Fibroblast of skin of right quadriceps (primary cell): ENCODE measurements at places on chromosomes 3 and 15.

GRCh38 chr3:137131081-137131480 lies 173.3 kb downstream of the IL20RB start:
- DNase-seq = no peak

DNA sequence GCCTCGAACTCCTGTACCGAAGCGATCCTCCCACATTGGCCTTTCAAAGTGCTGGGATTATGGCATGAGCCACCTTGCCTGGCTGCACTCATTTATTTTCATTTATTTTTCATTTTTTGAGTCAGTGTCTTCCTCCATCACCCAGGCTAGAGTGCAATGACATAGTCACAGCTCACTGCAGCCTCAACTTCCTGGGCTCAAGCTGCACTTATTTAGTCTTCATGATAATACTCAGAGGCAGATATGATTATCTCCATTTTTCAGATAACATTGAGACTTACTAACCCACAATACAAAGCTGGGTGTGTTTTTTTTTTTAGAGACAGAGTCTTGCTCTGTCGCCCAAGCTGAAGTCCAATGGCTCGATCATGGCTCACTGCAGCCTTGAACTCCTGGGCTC lies 10.0 kb downstream of the PRKCI start:
- no peak for DNase-seq

DNA sequence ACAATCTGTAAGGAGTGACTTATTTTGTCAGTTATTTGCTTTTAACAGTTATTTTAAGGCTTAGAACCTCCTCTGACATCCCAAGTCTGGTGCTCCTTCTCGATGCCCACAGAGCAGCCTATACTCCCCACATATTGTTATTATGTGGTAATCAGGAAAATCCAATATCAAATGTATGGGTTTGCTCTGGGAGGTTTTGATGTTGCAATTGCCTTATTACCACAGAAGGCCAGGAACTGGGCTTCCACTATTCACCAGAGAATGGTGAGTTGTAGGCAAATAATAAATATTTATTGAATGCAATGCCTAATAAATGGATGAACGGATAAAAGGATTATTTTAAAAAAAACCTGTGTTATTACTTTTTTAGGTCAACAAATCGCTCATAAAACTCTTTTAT lies 12.2 kb downstream of the NEK10 start:
- no peak for DNase-seq

- DNase-seq = no peak
Observed at GRCh38 chr3:79424811-79425210, 343.0 kb downstream of the ROBO1 start.

GRCh38 chr3:45607790-45608189 lies 13.2 kb downstream of the LIMD1 start:
- DNase-seq = peak; percentile 88

- DNase-seq = no peak
Observed at GRCh38 chr15:80831606-80832224, 52.5 kb downstream of the CEMIP start.

- DNase-seq = no peak
Observed at GRCh38 chr15:52760562-52760961, 29.6 kb downstream of the ONECUT1 start.

GRCh38 chr3:29644261-29644660 lies 363.4 kb downstream of the RBMS3 start:
- DNase-seq = peak; percentile 82

DNA sequence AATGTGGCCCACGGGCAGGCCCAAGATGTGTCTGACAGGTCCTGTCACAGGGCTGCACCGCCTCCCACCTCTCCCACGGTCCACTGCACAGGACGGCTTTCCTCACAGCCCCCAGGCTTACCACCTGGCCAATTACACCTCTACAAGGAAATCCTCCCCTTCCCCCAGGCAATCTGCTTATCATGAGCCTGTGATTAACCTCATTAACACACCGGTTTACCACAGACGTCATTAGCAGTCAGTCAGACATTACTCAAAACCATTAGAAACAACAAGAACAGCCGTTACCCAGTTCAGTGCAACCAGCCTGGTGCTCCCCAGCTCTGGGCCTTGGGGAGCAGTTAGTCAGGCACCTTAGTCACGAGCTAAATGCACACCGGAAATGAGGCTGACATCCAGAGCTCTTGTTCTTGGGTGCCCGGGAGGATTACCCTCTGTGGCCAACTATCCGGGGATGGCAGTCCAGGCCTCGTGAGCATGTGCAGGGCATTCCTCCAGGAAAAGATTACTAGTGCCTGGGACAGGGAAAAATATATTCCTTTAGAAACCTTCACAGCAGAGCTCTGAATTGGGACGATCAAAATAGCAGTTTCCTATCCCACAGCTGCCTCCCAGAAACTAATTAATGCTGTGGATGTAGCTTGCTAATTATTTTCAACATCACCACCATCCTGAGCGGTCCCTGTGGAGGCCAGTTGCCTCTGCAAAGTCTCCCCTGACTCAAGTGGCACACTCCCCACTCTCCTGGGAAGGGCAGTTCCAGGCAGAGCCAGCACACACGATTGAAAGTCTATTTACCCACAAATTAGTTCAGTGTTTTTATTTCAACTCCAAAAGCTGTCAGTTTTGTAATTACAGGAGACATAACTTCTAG lies 117.4 kb upstream of the ZBED2 start:
- peak; percentile 30 for DNase-seq

- DNase-seq = peak; percentile 28
Observed at GRCh38 chr3:147937341-147937740, 528.2 kb downstream of the ZIC1 start.

- DNase-seq = no peak
Observed at GRCh38 chr3:32438596-32439344, 47.1 kb downstream of the CMTM7 start.

DNA sequence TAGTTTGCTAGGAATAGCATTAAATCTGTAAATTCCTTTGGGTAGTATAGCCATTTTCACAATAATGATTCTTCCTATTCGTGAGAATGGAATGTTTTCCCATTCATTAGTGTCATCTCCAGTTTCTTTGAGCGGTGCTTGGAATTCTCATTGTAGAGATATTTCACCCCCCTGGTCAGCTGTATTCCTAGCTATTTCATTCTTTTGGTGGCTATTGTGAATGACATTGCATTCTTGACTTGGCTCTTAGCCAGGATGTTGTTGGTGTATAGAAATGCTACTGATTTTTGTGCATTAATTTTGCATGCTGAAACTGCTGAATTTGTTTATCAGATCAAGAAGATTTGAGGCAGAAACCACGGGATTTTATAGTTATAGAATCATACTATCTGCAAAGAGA lies 690.5 kb upstream of the ALCAM start:
- peak; percentile 49 for DNase-seq

DNA sequence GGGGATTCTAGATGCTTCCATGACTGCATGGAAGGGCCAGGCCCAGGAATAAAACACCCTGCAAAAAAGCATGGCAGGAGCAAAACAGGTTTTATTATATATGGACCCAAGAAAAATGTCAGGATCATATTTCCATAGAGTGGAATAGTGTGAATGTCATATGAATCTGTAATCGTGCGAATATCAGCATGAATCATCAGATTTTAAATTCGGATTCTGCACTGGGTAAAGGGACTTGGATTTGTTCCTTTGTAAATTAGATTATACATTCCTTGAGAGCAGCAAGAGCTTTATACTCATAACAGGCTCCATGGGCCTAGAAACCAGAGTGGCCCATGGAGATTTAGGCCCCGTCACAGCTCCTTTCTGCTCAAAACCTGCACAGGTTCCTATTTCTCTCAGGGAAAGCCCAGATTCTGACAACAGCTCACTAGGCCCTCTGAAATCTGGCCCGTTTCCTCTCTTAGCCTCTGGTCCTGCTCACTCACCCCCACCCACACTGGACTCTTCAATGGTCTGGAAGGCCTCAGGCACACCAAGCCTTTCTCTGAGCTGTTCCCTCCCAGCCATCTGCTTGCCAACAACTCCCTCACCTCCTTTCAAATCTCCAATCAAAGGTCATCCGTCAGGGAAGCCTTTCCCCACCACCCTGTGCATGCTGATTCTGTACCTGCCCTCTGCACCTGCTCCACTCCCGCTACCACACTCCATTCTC lies 76.0 kb downstream of the FEM1B start:
- DNase-seq = peak; percentile 57

GRCh38 chr15:90002428-90002844 lies 1.3 kb downstream of the ZNF710 start:
- peak; percentile 51 for DNase-seq

GRCh38 chr15:93719921-93720351 lies 511.4 kb upstream of the MCTP2 start:
- peak; percentile 95 for DNase-seq

GRCh38 chr3:197283045-197283444 lies 15.4 kb downstream of the DLG1 start:
- DNase-seq = no peak
